Uterus (tissue), 4 donors: ENCODE measurements at places on chromosomes 3 and 15. TPM values are rescaled to one million over a fixed set of nuclear protein-coding genes. Genes with fewer than 3 reads are reported as not detected.

The P2RY12 gene
- not detected for total RNA-seq

The SLC2A2 gene
- total RNA-seq = not detected

The ACAN gene
- total RNA-seq = not detected

The LMAN1L gene
- total RNA-seq = not detected

The MUSTN1 gene
- 35.2 TPM for total RNA-seq

DNA sequence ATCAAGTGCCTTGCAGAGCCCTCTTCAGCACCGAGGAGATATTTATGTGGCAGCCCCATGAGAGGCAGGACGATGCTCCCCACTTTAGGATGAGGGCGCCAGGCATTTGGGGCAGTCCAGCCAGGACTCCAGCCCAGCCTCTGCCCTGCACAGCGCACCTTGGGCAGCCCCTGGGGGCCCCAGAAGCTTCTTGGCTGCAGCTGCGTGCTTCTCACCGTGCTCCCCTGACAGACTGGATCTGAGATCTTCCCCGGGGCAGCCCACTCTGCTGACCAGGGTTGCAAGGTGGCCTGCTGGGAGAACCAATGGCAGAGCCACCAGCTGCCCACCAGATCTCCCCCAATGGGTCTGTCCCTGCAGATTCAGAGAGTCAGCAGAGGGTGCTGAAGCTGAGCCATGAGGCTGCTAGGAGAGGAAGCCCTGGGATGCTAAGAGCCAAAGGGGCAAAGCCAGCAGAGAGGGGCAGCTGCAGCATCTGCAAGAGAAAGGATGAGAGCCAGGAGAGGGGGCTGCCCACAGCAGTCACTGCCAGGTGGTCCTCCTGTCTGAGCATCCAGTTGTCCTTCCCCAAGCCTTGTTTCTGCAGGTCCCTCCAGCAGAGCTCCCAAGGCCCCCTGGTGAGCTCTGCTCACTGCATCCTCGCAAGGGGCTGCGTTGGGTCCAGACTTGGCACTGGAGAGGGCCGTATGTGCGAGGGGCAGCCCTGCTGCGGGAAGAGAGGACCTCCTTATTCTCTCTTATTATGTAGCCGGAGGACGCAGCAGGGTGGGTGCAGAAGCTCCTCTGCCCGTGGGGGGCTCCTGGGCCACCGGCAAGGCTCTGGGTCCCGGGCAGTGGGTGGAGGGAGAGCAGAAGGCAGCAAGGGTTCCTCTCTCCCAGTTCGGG lies 14.7 kb upstream of the KLF13 start:
- no peak overlapping the region for H3K27ac ChIP-seq
- no peak for DNase-seq

DNA sequence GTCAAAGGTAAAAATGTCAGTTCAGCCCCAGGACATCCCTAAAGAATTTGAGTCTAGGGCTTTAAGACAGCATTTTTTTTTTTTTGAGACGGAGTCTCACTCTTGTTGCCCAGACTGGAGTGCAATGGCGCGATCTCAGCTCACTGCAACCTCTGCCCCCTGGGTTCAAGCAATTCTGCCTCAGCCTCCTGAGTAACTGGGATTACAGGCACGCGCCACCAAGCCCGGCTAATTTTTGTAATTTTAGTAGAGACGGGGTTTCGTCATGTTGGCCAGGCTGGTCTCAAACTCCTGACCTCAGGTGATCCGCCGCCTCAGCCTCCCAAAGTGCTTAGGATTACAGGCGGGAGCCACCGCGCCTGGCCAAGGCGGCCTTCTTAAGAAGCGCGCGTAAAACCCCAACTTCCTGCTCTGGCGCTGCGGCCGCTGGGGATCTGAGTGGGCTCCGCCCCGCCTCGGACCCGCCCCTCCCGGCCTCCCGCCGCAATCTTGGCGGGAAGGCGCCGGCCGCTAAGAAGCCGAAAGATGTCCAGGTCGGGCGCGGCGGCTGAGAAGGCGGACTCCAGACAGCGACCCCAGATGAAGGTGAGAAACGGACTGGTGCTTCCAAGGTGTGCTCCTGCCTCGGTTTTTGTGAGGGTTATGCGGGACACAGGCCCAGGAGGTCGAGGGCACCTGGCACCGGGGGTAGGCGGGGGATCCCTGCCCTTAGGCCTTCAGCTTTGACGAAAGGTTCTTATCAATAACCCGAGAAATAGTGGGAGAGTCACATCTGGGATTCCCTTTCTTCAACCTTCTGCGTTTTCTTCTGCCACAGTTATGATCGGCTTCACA lies at the start of gene WDR76:
TSS of gene WDR76 (plus strand) at position 495 of the 834 bp plus-strand sequence. CDS start at position 526, 31 bp downstream.
- no peaks in the 10 kb centered on the region for H3K36me3 ChIP-seq
- no peaks in the 10 kb centered on the region for H3K4me1 ChIP-seq
- peak; percentile 82 for DNase-seq
- no peaks in the 10 kb centered on the region for H3K27me3 ChIP-seq
- H3K4me3 ChIP-seq = peak within 1 kb of the TSS; percentile 49
- peak within 1 kb of the TSS; percentile 83 for H3K27ac ChIP-seq

- H3K27ac ChIP-seq = no peak overlapping the region
- no peaks in the 10 kb centered on the region for H3K36me3 ChIP-seq
- H3K4me1 ChIP-seq = no peaks in the 10 kb centered on the region
- H3K27me3 ChIP-seq = no peaks in the 10 kb centered on the region
- no peak for DNase-seq
Observed at GRCh38 chr15:48031466-48031865, 89.3 kb upstream of the SLC24A5 start.

- no peak overlapping the region for H3K4me3 ChIP-seq
- H3K27me3 ChIP-seq = no peaks in the 10 kb centered on the region
- no peaks in the 10 kb centered on the region for H3K4me1 ChIP-seq
Observed at GRCh38 chr3:157938154-157938779, 168.0 kb downstream of the SHOX2 start.

DNA sequence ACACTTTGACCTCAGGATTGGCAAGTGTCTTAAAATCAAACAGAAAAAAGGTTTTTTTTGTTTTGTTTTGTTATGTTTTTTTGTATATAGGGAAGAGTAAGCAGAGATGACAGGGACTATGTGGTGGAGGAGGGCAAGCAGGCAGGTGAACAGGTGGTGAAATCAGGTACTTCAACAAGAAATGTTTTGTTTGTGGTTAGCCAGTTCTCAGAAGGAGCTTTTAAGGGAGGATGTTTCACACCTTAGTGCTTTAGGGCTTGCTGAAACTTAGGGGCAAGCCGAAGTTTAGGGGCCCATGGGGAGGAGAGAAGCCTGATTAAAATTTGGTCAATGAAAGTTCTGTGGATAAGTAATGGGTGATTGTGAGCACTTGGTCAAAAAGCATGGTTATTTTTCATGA lies 370.7 kb upstream of the SLCO3A1 start:
- no peak overlapping the region for H3K27ac ChIP-seq
- no peak overlapping the region for H3K4me3 ChIP-seq
- no peaks in the 10 kb centered on the region for H3K27me3 ChIP-seq
- H3K4me1 ChIP-seq = no peaks in the 10 kb centered on the region
- no peak for DNase-seq
- H3K36me3 ChIP-seq = no peaks in the 10 kb centered on the region

DNA sequence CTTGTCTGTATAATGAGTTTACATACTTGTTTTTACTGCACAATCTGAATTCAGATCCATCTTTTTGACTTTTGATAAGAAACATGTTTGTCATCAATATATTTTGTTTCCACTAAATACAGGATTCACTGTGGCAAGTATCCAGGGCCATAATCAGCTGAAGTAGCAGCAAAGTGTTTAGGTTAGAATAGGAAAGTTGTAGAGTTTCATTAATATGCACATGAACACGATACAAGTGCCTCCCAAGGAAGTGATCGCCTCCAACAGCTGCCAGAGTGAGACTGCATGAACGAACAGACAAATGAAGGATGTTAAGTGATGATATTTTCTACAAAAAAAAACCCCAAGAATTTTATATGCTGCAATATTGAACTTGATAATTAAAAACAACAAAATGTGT lies 204.3 kb downstream of the TBL1XR1 start:
- no peak for DNase-seq
- H3K4me3 ChIP-seq = no peak overlapping the region
- no peaks in the 10 kb centered on the region for H3K36me3 ChIP-seq
- no peaks in the 10 kb centered on the region for H3K27me3 ChIP-seq
- H3K27ac ChIP-seq = no peak overlapping the region

GRCh38 chr15:89802231-89802928 lies 12.3 kb downstream of the ANPEP start:
- no peak for DNase-seq
- H3K4me3 ChIP-seq = no peak overlapping the region
- no peaks in the 10 kb centered on the region for H3K36me3 ChIP-seq
- no peak overlapping the region for H3K27ac ChIP-seq

- peaks cover 3% of the 10 kb centered on the region for H3K4me1 ChIP-seq
- no peak for DNase-seq
- H3K27me3 ChIP-seq = no peaks in the 10 kb centered on the region
- peak overlapping the region; percentile 99 for H3K27ac ChIP-seq
- H3K36me3 ChIP-seq = no peaks in the 10 kb centered on the region
- peak overlapping the region; percentile 95 for H3K4me3 ChIP-seq
Observed at GRCh38 chr3:150407808-150408220, 284 bp upstream of the TSC22D2 start.

DNA sequence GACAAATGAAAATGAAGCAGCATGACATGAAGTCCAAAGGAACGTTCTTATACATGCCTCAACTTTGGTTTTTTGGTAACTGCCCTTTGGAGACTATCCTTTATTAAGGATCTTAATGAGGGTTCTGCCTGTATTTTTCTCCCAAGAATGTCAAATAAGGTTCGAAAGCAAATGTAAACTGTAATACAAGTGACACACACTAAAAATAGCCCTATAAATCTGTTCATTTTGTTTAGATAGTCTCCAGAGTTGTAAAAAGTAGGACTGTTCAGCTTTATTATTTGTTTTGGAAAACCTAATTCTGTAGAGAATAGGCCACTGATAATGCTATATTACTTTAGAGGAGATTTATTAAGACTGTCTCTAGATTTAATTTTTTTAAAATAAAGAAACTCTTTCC lies 80.5 kb upstream of the CDIN1 start:
- no peak for DNase-seq
- peaks cover 3% of the 10 kb centered on the region for H3K4me1 ChIP-seq
- no peaks in the 10 kb centered on the region for H3K27me3 ChIP-seq
- H3K4me3 ChIP-seq = no peak overlapping the region

- H3K27me3 ChIP-seq = no peaks in the 10 kb centered on the region
- DNase-seq = no peak
- H3K36me3 ChIP-seq = no peaks in the 10 kb centered on the region
- no peak overlapping the region for H3K4me3 ChIP-seq
Observed at GRCh38 chr3:182491577-182491976, 301.7 kb upstream of the ATP11B start.
